ENCODE measurements at places on chromosomes 5 and 9.

DNA sequence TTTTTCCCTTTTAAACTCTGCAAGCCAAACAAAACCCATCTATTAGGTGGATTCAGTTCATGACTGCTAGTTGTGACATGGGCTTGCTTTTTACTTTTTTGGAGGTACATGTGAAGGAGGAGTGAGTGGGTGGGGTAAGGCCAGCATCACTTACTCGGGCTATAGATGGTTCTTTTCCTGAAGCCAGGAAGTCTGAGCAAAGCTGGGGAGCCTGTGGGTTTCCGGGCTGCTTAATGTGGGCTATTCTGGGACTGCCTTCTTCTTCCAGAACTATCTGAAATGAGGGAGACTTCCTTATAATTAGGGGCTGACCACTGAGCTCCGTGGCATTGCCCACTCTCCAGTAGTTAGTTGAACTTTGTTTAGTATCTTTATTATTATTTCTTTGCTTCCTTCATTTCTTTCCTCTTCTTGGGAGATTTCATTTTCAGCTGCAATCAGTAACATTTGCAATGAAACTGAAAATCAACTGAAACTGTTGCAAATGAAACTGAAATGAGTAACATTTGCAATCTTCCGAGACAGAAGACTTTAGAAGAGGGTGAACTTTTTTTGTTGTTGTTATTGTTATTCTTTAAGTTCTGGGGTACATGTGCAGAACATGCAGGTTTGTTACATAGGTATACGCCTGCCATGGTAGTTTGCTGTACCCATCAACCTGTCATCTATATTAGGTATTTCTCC is 204.9 kb downstream of the LRRC70 start:
- DNase-seq, result no peak

GRCh38 chr5:88045931-88046461 is 222.6 kb downstream of the TMEM161B start:
- DNase-seq, result no peak

DNA sequence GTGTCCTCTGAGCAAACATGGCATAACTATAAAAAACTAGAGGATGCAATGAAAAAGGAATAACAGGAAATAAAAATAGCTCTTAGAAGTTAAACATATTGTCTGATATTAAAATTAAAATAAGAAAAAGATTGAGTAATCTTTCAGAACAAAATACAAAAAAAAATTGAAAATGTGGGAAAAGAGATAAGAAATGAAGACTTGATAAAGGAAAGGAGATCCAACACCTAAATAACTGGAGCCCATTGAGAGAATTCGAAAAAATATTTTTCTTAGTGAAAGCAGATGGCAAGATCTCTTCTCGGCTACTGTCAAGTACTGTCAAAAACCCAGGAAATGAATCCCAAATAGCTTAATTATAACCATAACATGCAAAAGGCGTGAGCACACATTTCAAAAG is 24.9 kb downstream of the LIFR start:
- DNase-seq, result no peak

GRCh38 chr5:142740474-142741242 is 29.5 kb upstream of the ARHGAP26 start:
- DNase-seq, result no peak

GRCh38 chr9:129309906-129310305 is 131.8 kb upstream of the IER5L start:
- no peak for DNase-seq

GRCh38 chr9:347667-348292 is 133.1 kb downstream of the DOCK8 start:
- no peak for DNase-seq

GRCh38 chr5:5128766-5129165 is 11.4 kb upstream of the ADAMTS16 start:
- DNase-seq, result no peak
